Thoracic aorta (tissue), 2 donors: ENCODE measurements at places on chromosomes 4 and X. TPM values are rescaled to one million over a fixed set of nuclear protein-coding genes. Genes with fewer than 3 reads are reported as not detected.

The FAM184B gene
- total RNA-seq = not detected

The HSFX3 gene
- not detected for total RNA-seq

The SMIM10L2A gene
- 0.14 TPM for total RNA-seq

The SCML2 gene
- 2.0 TPM for total RNA-seq

The DDIT4L gene
- 1.8 TPM for total RNA-seq
